Colonic mucosa (tissue), 4 donors: ENCODE measurements at places on chromosomes 2 and 18.

GRCh38 chr18:50721451-50722120 is 98.2 kb downstream of the MRO start:
- DNase-seq = no peak

DNA sequence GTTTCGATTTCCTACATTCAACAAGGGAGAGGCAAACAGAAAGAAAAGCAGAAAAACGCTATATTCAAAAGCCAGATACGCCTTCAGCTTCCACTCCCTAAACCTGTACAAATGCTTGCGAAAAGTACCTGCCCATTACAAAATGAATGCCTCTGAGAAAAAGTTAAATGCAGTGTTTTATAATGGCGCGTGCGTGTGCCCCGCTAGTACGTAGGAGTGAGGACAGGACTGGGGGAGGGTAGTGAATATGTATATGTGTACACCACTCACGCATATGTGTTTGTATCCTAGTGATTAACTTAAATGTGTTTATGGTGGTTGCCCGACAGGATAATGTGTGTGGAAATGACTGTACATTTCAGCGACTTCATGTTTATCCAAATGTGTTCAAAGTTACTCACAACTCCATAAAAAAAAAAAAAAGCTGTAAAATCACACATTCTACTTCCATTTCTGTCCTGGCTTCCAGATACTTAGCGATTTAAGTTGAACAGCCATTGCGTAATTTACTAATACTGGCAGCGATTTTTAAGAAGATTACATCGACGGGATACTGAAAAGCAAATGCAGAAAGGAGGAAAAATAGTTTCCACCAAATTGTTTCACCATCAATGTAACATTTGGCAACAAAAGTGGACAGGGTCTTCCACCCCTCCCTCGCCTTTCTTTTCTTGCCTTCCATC is 1.3 kb downstream of the NEUROD1 start:
- DNase-seq = no peak

GRCh38 chr2:216315802-216316603 is 56.3 kb downstream of the MARCHF4 start:
- DNase-seq = no peak

DNA sequence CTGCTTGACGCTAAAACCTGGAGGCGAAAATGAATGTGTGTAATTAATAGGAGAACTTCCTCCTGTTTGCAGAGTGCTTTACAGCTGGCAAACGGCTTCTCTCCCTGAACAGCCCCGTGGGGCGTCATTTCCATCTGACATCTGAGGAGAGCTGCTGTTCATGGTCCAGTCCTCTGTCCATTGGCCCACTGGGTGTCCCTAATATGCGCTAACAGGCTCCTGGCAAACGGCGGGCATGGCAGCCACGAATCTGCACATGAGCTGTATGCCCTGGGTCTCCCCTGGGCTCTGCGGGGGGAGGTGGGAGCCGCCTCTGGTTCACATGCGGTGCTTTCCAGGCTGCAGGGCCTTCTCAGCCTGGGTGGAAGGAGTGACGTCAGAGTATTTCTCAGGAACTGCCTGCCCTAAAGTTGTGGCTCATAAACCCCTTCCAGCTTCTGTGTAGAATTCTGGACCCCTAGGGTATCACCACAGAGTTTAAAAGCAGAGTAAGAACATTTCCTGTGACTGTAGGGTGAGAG is 73.2 kb downstream of the LRRFIP1 start:
- DNase-seq = peak; percentile 47

- DNase-seq = peak; percentile 72
These were observed 132.5 kb upstream of the EPAS1 start for GRCh38 chr2:46164529-46165301.

GRCh38 chr2:121052023-121052422 is 233.0 kb downstream of the TFCP2L1 start:
- DNase-seq = no peak

GRCh38 chr2:201643216-201643890 is at the start of gene TMEM237:
TSS of gene TMEM237 (minus strand) at chr2:201643503. CDS start at chr2:201643400, 103 bp downstream.
- DNase-seq = no peak

DNA sequence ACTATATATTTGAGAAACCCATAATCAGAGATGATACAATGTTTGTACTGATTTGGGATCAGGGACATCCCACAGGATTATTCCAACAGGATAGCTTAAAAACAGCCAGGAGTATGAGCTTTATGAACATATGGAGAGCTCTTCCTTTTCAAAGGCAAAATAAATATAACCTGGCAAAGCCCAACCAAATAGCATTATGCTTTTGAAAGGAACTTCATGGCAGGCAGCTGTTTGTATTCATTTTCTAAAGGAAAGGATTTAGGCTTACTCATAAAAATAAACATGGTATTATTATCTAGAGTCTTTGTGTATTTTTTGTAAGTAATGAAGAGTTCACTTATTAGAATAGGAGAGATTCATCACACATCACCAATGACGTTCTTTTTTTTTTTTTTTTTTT is 44.4 kb downstream of the CCDC195 start:
- DNase-seq = no peak

DNA sequence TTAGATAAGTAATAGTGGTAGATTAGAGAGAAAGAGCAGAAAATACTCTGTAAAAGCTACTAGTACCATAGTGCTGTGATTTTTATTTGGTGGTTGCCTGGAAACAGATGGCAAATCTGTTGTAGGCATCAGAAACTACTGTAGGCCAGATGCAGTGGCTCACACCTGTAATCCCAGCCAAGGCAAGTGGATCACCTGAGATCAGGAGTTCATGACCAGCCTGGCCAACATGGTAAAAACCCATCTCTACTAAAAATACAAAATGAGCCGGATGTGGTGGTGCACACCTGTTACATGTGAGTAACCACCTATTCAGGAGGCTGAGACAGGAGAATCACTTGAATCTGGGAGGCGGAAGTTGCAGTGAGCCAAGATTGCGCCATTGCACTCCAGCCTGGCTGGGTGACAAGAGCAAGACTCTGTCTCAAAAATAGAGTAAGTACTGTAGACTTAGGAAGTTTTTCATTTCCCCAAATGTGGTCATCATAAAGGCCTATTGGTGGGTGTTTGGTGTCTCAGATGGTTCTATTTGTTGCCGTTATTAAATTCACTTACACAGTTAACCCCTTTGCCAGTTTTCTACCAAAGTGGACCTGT is 79.6 kb downstream of the SPTBN1 start:
- DNase-seq = no peak

DNA sequence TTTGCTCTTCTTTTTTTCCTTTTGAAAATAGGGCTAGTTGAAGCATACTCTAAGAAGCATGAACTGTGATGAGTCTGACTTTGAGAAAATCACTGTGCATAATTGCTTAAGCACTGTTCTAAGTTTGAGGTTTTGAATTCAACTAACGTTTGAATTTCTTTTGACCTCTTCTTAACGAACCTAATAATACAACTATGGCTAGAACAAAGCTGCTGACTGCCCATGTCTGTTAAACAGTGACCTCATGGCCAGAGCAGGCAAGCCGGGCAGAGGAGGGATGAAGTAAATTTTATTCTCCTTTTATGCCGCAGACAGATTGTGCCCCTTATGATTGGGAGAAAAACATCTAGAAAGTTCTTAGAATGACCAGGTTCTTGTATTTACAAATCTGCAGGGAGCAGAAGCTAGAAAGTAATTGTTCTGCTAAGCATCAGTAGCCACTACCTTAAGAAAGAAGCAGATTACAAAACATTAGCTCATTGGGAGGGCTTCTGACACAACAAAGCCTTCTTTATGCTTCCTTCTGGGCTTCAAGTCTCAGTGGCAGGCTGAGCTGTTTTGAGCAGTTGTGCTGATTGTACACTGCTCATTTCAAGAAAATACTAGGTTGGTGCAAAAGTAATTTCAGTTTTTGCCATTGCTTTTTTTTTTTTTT is 97.8 kb upstream of the RASGRP3 start:
- DNase-seq = no peak

DNA sequence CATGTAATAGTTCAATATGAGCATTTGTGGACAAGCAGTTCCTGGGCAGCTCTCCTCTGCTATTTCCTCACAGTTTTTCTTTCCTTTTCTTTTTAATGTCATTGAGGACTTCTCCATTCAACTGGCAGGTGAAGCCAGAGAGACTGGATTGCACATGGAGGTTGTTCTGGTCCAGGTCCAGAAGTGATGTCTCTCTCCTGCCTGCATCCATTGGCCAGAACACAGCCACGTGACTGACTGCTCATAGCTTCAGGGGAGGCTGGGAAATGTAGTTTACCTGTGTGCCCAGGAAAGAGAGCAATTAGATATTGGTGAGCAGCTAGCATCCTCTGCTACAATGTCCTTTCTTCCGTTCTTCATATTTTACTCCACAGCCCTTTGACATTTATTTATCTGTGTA is 20.2 kb upstream of the ADAM23 start:
- DNase-seq = no peak

DNA sequence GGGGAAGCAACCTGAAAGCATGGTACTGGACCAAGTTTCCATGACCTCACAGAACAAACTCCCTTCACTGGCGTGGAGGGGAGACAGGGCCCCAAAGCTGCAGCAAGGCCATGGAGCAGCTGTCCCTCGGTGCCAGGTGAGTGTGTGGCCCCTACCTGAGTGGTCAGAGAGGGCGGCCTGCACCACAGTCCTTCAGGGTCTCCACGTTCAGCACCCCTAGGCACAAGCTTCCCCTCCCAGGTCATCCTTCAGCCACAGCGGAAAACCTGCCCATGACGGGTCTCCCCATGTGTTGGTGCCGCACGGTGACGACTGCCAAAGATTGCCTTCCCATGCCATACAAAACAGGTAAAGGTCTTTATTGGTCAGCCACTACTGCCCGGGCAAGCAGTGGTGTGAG is 201.6 kb downstream of the MGAT5 start:
- DNase-seq = no peak

GRCh38 chr18:62258616-62259015 is 66.5 kb upstream of the TNFRSF11A start:
- no peak for DNase-seq

DNA sequence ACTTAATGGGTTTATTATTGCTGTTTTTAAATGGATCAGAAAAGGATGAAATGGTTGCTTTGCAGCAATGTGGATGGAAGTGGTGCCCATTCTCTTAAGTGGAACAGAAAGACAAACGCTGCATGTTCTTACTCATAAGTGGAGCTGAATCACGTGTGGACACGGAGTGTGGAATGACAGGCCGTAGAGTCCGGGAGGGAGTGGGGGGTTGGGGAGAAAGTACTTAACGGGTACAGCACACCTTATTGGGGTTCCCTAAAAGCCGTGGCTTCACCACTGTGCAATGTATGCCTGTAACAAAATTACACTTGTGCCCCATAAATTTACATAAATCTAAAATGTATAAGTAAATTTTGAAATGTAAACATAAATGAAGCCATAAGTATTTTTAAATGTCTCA is 64.0 kb upstream of the CTDP1 start:
- DNase-seq = no peak

DNA sequence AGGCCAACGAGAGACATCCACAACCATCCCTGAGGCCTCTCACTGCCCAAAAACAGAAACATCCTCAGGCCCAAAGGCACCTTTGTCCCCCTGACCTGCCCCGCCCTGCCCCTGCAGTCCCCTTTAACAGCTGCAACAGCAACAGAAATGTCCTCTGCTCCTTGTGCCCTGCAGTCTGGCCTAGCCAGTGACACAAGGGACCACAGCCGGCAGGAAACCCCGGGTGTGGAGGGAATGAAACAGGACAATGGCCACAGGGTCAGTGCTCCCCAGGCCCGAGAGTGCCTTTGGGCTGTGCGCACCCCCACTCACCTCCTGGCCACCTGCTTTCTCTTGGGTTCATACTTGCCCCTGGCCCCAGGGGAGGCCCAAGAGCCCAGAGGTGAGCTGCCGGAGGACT is 35.6 kb downstream of the SNED1 start:
- DNase-seq = no peak

GRCh38 chr2:234812851-234813250 is 139.0 kb upstream of the SH3BP4 start:
- DNase-seq = no peak

DNA sequence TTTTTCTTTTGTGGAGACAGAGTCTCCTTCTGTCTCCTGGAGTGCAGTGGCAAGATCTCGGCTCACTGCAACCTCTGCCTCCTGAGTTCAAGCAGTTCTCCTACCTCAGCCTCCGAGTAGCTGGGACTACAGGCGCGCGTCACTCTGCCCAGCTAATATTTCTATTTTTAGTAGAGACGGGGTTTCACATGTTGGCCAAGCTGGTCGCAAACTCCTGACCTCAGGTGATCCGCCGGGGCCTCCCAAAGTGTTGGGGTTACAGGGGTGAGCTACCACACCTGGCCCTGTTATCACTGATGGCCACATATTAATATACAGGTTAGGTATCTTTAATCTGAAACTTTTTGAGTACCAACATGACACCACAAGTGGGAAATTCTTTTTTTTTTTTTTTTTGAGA is 3.4 kb downstream of the MRPL35 start:
- no peak for DNase-seq

DNA sequence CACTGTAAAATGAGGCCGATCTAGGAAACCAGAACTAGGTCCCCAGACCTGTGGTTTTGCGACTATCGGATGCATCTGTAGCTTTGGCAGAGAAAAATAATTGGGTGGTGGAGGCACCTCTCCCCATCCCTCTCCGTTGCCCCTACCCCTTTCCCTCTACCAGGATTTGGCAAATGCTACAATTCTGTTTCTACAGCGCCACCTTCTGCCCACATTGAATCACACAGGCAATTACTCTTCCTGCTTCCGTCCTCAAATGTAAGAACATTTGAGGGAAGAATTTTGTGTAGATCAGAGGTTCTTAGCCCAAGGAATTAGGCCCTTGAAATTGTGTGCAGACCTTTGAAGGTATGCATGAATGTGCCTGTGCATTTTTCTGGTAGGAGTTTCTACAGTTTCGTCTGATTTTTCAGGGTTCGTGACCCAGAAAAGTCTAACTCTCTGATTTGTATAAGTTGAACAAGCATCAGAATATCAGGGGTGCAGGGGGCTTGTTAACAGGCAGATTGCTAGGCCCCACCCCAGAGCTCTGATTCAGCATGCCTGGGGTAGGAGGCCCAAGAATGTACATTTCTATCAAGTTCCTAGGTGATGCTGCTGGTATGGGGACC is 11.2 kb downstream of the ATP6V1B1 start:
- peak; percentile 54 for DNase-seq

DNA sequence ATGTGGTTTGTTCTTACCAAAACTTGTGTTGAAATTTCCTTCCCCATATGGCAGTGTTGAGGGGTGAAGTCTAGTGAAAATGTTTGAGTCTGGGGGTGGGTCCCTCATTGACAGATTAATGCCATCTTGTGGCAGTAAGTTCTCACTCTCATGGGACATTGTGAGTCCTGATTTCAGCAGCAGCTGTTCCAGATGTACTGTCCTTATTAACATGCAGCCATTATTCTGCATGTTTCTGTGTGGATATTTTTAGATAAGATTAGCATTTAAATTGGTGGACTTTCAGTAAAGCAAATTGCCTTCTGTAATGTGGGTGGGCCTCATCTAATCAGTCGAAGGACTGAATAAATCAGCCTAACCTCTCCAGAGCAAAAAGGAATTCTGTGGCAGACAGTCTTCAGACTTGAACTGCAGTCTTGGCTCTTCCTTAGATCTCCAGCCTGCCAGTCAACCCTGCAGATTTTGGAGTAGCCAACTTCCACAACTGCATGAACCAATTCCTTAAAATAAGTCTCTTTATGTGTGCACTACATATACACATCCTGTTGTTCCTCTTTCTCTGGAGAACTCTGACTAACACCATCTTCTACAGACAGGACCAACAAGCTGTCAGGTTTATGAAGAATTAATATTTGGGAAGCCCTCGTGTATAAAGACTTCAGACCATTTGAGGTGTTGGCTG is 138.7 kb upstream of the ZNF516 start:
- DNase-seq = no peak
